ENCODE measurements at places on chromosomes 7 and 10. TPM values are rescaled to one million over a fixed set of nuclear protein-coding genes. Genes with fewer than 3 reads are reported as not detected.
A peak's percentile ranks its signal among the peaks of the same experiment; 100 is the strongest.

OR2A42 gene
- total RNA-seq: not detected

NT5C2 gene
- total RNA-seq: 60.4 TPM

GRCh38 chr7:148940702-148941597, 56.9 kb upstream of the EZH2 start:
- peak; percentile 68 for DNase-seq

GRCh38 chr10:62356447-62356846, 17.7 kb upstream of the ZNF365 start:
- no peak for DNase-seq

- DNase-seq: no peak
These were observed 900 bp downstream of the MKLN1 start for GRCh38 chr7:131328377-131329175.

- no peak for DNase-seq
These were observed 47.7 kb downstream of the CDK6 start for GRCh38 chr7:92788559-92789183.

GRCh38 chr10:132667342-132668047, 118.5 kb downstream of the NKX6-2 start:
- no peak for DNase-seq

- no peak for DNase-seq
These were observed 131.0 kb upstream of the NPY start for GRCh38 chr7:24152877-24153472.

GRCh38 chr7:106279425-106280197, 5.2 kb downstream of the NAMPT start:
- DNase-seq: no peak

DNA sequence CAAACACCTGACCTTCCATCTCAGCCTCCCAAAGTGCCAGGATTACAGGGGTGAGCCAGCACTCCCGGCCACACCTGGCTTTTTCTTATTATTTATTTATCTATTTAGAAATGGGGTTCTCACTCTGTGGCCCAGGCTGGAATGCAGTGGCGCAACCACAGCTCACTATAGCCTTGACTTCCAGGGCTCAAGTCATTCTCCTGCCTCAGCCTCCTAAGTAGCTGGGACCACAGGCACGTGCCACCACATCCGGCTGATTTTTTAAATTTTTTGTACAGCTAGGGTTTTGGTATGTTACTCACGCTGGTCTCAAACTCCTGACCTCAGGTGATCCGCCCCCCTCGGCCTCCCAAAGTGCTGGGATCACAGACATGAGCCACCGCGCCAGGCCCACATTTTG, 56.9 kb upstream of the MYL10 start:
- DNase-seq: no peak

DNA sequence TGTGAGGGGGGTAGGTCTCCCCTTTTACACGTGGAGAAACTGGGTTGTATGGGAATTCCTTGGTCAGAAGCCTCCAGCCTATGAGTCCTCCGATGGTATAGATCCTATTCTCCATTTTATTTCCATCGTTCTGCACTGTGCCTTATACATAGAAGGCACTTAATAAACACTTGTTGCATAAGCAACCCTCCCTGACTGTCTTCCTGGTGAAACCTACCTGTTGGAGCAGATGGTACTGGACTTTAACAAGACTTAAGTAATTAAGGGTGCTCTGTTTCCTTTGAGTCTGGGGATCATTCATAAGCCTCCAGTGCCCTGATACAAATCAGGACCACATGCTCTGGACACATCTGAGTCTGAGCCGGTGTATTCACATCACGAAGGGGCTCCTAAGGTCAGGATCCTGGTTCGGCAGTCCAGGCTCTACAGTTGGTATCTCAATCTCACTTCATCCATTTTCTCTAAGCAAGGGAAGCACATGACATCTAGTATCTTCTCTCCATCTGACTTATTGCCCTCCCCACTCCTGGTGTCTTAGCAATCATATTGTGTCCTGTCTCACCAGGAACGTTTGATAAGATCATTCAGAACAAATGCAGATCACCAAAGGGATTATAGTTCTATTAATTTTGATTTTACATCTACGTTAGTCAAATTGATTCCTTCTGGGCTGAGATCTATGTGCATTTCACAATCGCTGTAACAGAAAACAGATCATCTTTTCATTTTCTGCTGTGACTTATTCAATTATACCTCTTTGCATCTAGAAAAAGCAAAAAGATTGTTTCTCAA, 22.8 kb upstream of the EZH2 start:
- no peak for DNase-seq

Measured in activated B cell treated with CpG ODN at 0.5 μM for 24 hours (primary cell).